ENCODE measurements at places on chromosomes 12 and 14. TPM values are rescaled to one million over a fixed set of nuclear protein-coding genes. Genes with fewer than 3 reads are reported as not detected.

DNA sequence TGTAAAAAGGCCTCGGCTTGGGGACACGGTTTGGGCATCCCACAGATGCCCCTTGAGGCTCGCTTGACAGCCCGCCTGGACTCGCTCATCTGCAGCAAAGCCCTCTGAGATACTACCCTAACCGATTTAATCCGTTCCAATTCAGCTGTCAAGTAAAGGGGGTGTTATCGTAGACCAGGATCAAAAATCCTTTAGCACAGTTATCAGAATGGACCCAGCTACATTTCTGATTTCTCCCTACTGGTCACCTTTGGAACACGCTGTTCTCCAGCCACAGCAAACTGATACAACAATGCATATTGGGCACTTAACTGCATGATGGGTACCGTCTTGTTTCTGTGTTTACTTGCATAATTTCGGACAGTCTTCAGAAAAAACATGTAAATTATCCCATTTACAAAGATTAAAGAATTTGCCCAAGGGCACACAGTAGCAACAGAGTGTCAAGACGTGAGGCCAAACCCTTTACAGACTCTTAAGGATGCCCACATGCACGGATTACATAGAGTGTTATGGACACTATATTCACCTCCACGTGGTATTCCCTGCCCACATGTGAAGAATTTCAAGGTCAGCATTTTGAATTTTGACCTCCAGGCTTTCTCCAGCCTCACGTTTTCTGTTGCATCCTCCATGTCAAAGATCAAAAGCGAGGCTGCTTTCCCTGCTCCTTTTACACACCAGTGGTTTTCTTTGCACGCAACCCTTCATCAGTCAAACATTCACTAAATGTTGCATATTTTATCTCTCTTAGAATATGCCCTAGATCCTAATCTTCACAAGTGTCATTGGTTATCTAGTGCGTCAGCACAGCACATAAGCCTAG lies 3.2 kb upstream of the DUSP6 start:
- DNase-seq: peak; percentile 30

DNA sequence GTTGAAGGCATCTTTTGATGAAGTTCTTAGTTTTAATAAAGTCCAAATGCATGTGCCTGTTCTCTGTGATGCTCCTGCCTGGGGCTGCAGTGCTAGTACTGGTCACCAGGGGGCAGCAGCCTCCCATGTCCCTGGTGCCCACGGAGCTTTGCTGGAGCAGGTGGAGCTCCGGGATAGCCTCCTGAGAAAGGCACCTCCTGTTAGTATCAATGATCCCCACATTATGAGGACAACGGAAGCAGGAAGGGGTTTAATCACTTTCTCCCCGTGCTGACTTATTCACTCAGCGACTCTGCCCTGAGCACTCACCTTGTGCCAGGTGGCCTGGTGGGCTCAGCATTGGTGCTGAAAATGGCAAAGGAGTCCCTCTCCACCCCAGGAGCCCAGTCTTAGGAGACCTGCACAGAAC lies 123.0 kb upstream of the PZP start:
- DNase-seq: peak; percentile 81

The ATP5MC2 gene
- 241 TPM for total RNA-seq

DNA sequence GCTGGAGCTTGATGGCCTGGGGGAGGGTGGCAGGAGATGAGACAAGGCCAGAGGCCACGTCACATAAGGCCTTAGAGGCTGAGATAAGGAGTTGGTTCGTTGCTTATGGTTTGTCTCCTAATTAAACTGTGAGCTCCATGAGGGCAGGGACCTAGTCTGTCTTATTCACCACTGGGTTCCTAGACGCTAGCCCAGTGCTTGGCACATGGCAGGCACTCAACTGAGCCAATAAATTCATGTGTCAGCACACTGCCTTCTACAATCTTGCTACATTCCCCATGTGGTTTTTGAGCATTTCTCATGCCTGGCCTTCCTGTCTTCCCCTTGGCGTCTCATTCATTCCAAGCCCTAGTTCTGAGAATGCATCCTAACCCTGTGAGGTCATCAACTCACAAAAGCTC lies 92.5 kb upstream of the MED13L start:
- DNase-seq: no peak

- no peak for DNase-seq
These were observed 39.7 kb upstream of the AP4S1 start for GRCh38 chr14:30985796-30986195.

GRCh38 chr12:99984271-99985128 lies at the start of gene ANKS1B:
ANKS1B (minus strand) TSS chr12:99984936; CDS start chr12:99984237, 699 bp downstream.
- peak; percentile 79 for DNase-seq
